Fibroblast of skin of scalp (primary cell): ENCODE measurements at places on chromosomes 13 and 19.

GRCh38 chr13:68050761-68051160, 820.6 kb upstream of the PCDH9 start:
- DNase-seq, result no peak

GRCh38 chr13:48386816-48387215, 26.1 kb downstream of the LPAR6 start:
- no peak for DNase-seq

DNA sequence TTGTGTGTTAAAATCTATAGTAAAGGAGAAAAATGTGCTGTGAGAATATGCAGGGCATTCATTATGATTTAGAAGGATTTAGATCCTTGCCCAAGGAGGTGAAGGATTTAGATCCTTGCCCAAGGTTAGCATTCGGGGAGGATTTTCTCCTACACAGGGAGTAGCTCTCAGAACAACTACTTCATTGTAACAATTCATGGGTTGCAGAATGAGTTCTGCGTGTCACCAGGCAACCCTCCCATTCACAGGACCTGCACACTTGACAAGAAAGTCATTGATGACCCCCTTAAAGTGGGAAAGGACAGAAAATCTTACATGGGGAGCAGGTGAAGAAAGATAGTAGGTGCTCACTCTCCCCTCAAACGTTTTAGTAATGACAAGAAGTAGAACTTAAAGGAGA, 167.1 kb upstream of the MAB21L1 start:
- DNase-seq, result no peak

GRCh38 chr19:16206046-16206605, 8.4 kb downstream of the AP1M1 start:
- no peak for DNase-seq
